ENCODE measurements at places on chromosomes 2 and 18.

GRCh38 chr2:71453404-71454220 lies at the start of gene DYSF:
DYSF (plus strand) TSS chr2:71453561.
- DNase-seq = peak; percentile 17

- DNase-seq = no peak
These were observed 48.1 kb downstream of the CHN1 start for GRCh38 chr2:174957050-174957449.

DNA sequence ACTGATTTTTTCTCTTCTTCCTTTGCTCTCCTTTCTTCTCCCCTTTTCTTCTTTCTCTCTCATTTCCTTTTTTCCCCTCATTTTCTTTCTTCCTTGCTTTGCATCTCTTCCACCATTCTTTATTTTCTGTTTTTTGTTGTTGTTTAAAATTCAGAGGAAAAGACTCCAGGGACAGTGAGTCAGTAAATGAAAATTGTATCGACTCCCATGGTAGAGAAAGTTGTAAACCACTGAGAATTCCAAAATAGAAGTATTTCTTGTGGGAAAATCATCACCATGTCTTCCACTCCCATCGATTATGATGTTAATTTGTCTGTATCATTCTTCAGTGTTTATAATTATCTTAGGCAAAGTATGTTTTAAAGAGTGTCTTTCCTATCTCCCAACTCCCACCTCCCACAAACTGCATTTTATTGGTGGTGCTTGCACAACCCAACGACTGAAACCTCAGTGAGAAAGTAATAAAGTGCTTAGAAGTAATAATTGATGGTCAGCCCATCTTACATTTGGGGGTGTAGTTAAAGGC lies 134.3 kb downstream of the IRS1 start:
- no peak for DNase-seq

GRCh38 chr18:22347606-22348511 lies 69.9 kb downstream of the CTAGE1 start:
- peak; percentile 63 for DNase-seq

All from fibroblast of the aortic adventitia (primary cell).